Activated gamma-delta T cell treated with anti-CD3 and anti-CD28 coated beads, Interleukin-2, amount 50 U/mL, for 16 hours (primary cell): ENCODE measurements at places on chromosomes 1 and 21.

GRCh38 chr1:91244737-91245136 is 159.9 kb downstream of the HFM1 start:
- DNase-seq = no peak

DNA sequence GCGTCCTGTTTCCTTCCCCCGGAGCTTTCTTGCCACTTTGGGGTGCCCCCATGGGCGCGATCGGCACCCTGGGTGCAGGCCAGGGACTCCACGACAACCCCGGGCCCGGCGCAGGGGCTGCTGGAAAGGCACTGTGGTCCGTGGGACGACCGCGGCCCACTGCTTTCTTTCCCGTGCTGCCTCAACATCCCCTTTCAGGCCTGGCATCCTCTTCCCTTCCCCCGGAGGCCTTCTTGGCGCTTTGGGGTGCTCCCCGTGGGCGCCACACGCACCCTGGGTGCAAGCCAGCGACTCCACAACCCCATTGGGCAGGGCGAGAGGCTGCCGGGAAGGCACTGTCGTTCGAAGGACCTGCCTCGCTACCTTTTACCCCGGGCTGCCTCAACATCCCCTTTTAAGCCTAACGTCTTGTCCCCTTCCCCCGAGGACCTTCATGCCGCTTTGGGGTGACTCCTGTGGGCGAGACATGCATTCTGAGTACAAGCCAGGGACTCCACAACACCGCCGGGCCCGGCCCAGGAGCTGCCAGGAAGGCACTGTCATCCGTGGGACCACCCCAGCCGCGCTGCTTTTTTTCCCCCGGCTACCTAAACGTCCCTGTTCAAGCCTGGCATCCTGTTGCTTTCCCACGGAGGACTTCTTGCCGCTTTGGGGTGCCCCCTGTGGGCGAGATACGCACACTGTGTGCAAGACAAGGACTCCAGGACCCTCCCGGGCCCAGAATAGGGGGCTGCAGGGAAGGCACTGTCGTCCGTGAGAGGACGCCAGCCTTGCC is 137.8 kb downstream of the LIPI start:
- no peak for DNase-seq

- DNase-seq = no peak
Measured at GRCh38 chr1:217432339-217432738, 198.6 kb downstream of the GPATCH2 start.

GRCh38 chr1:190303501-190303900 is 174.2 kb downstream of the BRINP3 start:
- DNase-seq = no peak

DNA sequence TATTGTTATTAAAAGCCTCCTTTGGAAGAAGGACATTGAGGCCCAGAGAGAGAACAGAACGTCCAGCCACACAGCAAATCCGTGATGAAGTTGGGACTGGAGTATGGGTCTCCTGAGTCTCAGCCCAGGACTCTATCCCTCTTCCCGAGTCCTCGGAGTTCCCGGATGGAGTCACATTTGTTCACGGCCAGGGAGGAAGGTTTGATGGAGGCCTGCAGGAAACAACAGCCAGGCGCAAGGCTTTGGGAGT is 357 bp upstream of the TXLNA start:
- DNase-seq = no peak

DNA sequence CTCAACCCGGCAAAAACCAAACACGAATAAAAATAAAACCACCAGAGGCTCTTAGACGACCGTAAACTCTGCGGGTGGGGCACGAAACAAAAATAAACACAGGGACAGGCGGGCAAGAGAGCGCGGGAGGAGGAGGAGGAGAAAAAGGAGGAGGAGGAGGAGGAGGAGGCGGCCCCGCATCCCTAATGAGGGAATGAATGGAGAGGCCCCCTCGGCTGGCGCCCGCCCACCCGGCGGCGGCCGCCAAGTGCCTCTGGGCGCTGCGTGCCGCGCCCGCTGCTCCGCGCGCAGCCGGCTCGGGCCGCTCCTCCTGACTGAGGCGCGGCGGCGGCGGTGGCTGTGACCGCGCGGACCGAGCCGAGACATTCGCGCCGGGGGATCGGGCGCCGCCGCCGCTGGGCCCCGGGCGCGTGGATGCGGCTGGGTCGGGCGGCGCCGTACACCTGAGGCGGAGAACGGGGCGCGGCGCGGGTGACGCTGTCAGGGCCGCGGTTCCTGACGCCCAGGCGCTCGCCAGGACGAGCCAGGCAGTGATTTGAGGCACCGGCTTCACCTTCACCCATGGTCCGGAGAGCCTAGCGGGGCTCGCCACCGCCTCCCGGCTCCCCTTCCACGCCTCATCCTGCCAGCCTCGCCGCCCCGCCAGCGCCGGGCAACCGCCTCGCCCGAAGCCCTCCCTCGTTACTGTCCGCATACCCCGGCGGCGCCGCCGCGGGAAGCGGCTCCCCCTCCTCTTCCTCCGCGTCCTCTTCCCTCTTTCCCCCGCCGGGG is at the start of gene MARK1:
TSS of gene MARK1 (plus strand) at position 229 of the 771 bp plus-strand sequence. CDS start 687 bp downstream, outside the sequence.
- DNase-seq = no peak

DNA sequence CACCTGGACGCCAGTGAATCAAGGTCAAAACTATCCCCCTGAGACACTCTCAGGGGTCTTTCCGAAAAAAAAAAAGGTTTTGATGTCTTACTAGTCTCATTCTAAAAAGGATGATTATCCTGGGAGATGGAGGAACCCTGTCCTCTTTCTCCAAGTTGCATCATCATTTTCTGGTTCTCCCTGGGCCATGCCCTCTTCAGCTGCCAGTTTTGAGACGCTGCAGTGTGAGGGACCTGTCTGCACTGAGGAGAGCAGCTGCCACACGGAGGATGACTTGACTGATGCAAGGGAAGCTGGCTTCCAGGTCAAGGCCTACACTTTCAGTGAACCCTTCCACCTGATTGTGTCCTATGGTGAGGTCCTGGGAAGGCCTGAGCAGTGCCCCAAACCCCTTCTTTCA is 3.5 kb downstream of the FCRLA start:
- no peak for DNase-seq

DNA sequence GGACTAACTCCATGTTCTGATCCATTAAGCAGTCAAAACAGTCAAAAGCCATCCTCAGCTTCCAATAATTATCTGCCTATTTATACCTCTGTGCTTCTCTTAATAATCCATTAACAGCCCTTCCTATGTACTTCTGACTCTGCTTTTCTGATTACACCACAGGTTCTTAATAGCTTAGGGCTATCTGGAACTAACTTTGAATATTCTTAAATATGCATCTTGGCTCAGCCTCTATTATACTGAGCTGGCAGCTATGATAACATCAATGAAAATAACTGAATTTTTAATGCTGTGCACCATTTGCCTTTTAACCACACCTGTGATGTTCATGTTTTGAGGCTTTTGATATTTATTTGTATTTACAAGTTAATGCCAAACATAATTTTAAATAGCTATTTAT is 175.9 kb downstream of the DPYD start:
- DNase-seq = no peak

GRCh38 chr1:232143315-232143886 is 486.5 kb downstream of the SIPA1L2 start:
- DNase-seq = no peak

DNA sequence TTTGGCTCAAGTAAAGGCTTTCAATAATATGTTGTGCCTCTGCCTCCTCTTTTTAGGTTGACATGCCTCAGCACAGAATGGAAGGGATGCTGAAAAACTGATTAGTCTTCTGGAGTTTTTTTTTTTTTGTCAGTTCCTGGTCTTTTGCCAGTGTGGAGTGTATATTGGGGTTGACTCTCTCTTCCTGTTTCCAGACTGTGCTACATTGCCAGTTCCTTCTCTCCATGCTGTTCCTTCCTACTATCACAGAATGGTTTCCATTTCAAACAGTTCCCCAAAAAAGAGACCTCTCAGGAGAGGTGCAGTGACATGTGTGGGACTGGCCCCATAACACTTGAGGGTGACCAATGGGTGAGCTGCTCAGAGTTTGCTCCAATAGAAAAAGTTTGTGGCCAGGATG is 101.7 kb upstream of the ETV3 start:
- DNase-seq = no peak

GRCh38 chr1:38735651-38736161 is 123.9 kb downstream of the RRAGC start:
- DNase-seq = no peak

- no peak for DNase-seq
Measured at GRCh38 chr1:48923116-48923515, 146.4 kb upstream of the BEND5 start.

GRCh38 chr21:15809818-15810217 is 80.0 kb downstream of the USP25 start:
- no peak for DNase-seq

DNA sequence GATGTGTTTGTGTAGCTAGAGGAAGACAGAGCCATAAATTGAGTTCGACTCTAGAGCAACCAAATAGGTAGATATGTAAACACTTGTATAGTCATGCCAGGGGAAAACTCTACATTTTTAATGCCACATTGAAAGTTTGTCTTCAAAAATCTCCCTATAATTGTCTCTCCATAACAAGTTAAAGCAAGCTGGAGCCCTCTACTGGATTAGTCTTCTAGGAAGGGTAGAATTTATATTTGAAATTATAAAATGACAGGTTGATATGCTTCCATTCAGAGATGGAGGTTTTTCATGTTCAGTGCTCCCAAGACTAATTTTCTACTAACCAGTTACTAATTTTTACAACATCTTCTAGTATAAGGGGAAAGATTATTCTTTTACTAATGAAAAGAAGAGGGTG is 13.1 kb upstream of the COL24A1 start:
- DNase-seq = no peak

DNA sequence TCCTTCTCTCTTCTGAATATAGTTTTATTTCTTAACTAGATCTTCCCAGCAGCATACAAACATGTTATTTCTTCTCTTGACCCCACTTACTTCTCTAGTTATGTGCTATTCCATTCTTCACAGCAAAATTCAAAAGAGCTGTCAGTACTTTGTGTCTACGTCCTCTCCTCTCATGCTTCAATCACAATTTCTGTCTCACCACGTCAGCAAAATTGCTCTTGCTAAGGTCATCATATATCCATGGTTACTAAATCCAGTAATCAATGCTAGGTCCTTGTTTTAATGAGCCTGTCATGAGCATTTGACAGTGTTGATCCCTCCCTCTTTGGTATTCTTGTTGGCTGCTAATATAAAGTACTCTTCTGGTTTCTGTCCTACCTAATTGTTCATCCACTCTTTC is 214.2 kb downstream of the DENND1B start:
- no peak for DNase-seq

- DNase-seq = no peak
Measured at GRCh38 chr1:176950736-176951324, 213.7 kb downstream of the ASTN1 start.

- no peak for DNase-seq
Measured at GRCh38 chr1:97427371-97427770, 493.5 kb downstream of the DPYD start.

DNA sequence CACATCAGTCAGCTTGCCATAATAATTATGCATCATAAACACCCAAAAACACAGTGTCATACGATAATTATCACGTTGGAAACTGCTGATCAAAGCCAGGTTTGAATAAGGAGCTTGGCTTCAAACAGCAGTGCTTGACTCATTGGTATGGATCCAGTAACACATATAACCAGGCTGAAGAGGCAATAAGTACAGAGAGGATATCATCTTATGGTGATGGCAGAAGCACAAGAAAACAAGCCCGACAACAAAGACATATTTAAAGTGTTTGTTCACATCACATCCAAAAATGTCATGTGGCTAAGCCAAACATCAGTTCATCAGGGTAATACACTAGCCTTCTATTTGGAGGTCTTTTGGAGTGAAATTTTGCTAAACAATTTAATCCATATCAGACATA is 389.7 kb downstream of the NCAM2 start:
- no peak for DNase-seq

GRCh38 chr1:48230236-48230635 is 7.7 kb downstream of the SLC5A9 start:
- no peak for DNase-seq

GRCh38 chr1:204106825-204107224 is 33.9 kb downstream of the SOX13 start:
- DNase-seq = no peak

GRCh38 chr1:230219174-230220067 is 152.4 kb downstream of the GALNT2 start:
- DNase-seq = no peak

DNA sequence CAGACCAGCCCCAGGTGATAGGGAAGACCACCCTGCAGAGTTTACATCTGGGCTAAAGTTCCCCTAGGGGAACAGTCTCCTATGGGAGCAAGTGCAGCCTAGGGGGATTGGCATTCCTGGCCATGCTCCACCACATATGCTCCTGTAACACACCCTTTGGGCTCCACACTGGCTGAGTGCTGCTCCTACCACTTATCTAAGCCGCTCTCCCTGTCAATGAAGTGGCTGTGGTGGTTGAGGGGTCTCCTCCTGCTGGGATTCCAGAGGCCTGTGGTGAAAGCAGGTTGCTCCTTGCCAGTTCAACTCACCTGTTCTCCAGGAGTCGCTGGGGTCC is 51.1 kb downstream of the COL24A1 start:
- no peak for DNase-seq

DNA sequence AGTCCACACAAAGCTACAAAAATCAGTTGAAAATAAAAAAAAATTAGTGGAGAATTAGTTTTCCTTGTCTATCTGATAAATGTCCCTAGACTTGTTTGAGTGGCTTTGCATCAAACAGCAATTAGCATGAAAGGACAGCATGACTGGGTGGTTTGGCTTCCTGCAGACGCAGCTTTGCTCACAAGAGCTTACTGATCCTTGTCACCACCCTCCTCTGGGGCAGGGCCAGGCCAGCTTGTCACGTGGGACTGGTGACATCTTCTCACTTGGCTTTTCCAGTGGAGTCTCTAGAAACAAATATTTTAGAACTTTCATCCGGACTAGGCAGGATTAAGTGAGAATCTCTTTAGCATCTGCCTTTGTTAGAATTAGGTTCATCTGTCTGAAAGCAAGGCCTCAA is 76.0 kb upstream of the OLIG2 start:
- no peak for DNase-seq

GRCh38 chr1:214602764-214603657 is at the start of gene CENPF:
Gene CENPF, plus strand, starts transcription at chr1:214603195. Its CDS starts 10,560 bp downstream, at chr1:214613755.
- peak; percentile 85 for DNase-seq

DNA sequence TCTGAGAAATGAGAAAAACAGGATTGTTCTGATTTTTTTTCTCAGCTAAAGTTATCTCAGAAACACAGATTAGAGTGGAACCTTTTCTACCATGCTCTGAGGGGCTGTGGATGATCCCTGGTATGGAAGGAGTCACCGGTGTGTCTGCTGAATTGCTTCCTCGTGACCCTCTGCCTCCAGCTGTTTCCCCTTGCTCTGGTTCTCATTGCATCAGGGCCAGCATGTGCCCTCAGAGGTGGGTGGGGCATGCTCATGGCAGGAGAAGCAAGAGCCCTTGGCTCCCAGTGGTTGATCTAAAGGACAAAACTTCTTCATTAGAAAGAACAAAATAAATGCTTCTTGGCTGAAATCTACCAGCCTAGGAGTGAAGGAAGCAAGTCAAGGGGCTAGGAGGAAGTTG is 183.2 kb upstream of the HMCN1 start:
- DNase-seq = no peak

DNA sequence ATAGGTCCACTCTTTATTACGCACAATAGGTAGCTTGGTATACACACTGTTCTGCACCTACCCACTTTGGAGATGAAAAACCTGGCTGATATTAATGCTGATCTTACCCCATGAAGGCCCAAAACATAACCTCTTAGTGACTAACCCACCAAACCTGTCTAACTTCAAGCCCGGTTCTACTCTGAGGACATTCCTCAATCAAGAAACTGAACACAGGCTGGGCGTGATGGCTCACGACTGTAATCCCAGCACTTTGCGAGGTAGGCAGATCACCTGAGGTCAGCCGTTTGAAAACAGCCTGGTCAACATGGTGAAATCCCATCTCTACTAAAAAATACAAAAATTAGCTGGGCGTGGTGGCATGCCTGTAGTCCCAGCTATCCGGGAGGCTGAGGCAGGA is 50.5 kb downstream of the EYA3 start:
- DNase-seq = no peak
